M059J (cell line): ENCODE measurements at places on chromosomes 16 and 17. TPM values are rescaled to one million over a fixed set of nuclear protein-coding genes. Genes with fewer than 3 reads are reported as not detected.

The HIC1 gene
- total RNA-seq = 2.2 and 3.7 TPM in 2 replicates

The TBC1D3H gene
- not detected in 2 replicates for total RNA-seq

The MYH3 gene
- total RNA-seq = under 0.01 and 0.30 TPM in 2 replicates

The NDE1 gene
- 57.7 and 78.6 TPM in 2 replicates for total RNA-seq

The TMEM204 gene
- not detected in 2 replicates for total RNA-seq
